ENCODE measurements at places on chromosomes 5 and 9.

GRCh38 chr5:26343801-26344325 lies 694.5 kb downstream of the CDH9 start:
- no peak for DNase-seq

GRCh38 chr9:94182532-94182931 lies 76.6 kb upstream of the ZNF169 start:
- no peak for DNase-seq

- no peak for DNase-seq
These were observed 379.1 kb downstream of the ENC1 start for GRCh38 chr5:74261421-74261820.

GRCh38 chr9:34578241-34579103 lies 11.1 kb downstream of the CNTFR start:
- no peak for DNase-seq

- DNase-seq: no peak
These were observed 83.5 kb upstream of the HSPA9 start for GRCh38 chr5:138658676-138659075.

DNA sequence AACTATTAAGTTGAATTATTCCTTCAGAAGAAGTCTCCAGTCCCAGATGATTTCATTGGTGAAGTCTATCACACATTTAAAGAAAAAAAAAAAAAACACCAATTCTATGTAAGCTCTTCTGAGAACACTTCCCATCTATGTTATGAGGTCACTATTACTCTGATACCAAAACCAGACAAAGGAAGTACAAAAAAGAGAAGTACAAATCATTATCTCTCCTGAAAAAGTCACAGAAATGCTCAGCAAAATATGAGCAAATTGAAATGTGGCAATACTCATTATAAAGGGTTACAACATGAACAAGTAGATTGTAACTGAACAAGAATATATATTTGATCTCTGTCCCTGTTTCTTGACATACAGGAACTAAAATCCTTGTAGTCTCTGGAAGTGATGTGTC lies 280.4 kb downstream of the TLE1 start:
- no peak for DNase-seq

- DNase-seq: no peak
These were observed 507.7 kb upstream of the PTGER4 start for GRCh38 chr5:40171971-40172370.

DNA sequence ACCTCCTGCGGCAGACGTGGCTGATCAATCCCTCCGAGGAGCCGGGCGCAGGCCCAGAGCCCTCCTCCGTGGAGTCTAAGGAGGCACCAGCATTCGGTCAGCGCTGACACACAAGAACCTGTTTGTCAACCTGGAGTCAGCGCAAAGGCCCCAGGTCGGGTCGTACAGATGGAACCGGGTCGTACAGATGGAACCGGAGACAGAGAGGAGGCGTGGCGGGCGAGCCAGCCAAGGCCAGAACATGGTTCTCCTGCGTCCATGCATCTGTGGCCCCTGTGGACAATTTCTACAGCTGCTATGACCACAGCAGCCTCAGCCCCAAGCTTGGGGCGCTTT lies 125.1 kb upstream of the SARDH start:
- no peak for DNase-seq

- DNase-seq: no peak
These were observed 754.7 kb upstream of the CTNND2 start for GRCh38 chr5:12658871-12659446.

GRCh38 chr5:82512025-82512424 lies 233.9 kb upstream of the RPS23 start:
- no peak for DNase-seq

GRCh38 chr9:134548618-134549017 lies 93.0 kb upstream of the COL5A1 start:
- DNase-seq: no peak

DNA sequence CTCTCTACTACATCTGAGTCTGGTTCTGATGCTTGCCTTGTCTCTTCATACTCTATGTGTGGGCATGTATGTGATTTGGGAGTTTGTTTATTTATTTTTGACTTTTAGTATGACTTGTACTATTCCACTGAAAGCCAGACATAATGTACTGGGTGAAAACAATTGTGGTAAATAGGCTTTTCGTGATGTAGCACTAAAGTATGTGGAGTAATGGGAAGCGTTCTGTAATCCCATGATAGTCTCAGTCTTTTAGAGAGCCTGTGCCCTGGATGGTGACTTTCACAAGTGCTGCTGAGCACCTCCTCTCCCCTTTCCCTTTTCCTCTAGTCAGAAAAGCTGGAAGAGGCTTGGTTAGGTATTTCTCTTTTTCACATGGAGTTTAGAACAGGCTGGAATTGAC lies 85.8 kb upstream of the S1PR3 start:
- no peak for DNase-seq

DNA sequence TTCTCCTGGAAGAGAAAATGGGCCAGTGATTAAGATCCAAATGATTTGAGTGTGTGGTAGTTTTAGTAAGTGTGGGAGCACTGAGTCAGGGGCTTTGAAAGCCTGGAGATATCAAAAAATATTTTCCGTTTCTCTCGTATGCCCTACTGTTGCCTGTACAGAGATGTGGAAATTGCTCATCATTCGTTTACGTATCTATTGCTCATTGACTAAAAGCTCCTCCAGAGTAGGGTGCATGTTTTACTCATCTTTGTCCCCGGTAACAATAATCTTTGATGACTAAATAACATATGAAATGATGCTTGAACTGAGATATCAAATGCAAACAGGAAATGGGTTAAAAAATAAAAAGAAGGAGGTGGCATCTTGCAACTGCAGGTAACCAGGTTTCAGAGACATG lies 114.2 kb upstream of the FST start:
- no peak for DNase-seq

- no peak for DNase-seq
These were observed 6.1 kb upstream of the CRB2 start for GRCh38 chr9:123349691-123350480.

GRCh38 chr5:3265936-3266335 lies 329.7 kb upstream of the IRX1 start:
- no peak for DNase-seq

DNA sequence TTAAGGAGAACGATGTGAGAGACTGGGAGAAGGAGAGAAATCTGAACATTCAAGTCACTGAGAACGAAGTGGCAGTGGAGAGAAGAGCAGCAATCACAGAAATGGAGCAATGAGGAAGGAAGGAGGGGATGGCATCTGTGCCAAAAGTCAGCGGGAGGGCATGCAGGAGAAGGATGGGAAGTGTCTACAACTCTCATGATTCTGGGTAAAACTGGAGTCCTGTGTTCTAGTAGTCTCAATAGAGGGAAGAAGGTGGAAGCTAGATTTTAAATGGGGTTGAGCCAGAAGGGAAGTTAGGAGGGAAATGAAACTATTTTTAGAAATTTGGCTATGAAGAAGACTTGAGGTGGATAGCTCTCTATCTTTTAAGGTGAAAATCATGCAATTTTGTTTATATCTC lies 39.1 kb upstream of the SPATA31C2 start:
- DNase-seq: no peak

DNA sequence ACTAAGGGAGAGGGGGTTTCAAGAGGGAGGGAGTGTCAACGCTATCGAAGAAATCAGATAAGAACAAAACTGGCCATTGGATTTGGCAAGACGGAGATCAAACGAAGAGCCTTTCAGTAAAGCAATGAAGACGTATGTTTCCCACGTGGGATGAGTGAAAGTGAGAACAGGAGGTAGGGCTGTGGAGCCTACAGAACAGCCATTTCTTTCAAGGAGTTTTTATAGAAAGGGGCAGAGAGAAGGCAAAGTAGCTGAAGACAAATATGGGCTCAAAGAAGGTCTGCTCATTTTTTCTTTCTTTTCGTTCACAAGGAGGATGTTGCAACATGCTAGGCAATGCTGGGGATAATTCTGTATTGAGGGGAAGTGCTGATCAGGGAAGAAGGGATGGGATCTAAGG lies 98.3 kb downstream of the SUSD1 start:
- no peak for DNase-seq

DNA sequence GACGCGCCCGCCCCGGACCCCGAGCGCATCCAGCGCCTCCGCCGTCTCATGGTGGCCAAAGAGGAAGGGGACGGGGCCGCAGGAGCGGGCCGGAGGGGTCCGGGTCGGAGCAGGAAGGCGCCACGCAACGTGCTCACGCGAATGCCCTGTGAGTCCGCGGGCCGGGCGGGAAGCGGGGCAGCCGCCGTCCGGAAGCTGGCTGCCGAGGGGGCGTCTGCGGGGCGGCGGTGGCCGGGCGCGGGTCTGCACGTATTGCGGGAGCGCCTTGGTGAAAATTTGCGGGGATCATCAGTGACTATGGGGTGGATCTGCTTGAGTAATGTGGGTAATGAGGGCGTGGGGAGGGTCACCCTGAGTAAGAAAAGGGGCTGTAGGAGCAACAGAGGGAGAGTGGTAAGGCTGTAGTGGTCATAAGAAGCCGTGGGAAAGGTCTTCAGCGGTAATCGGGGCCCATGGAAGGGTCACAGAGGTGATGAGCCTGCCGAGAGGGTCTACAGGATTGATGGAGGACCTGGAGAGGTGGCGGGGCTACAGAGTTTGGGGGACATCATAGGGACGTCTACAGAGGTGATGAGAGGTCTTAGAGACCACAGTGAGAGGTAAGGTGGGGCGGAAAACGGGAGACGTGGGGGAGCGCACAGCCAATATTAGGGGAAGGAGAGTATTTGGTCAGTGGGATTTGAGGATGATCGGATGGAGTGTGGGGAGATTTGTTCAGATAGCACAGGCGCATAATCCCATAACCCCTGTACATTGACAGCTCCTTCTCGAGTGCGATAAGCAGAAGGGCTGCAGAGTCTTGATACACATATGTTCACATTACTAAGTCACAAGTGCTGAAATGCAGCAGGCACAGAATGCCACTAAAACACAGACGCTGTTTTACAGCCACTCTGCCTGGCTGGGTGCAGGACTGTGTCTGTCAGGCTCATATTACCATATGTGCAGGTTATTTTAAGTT lies 819 bp downstream of the LSM11 start:
- DNase-seq: no peak

GRCh38 chr5:149775785-149776184 lies 45.7 kb downstream of the PPARGC1B start:
- DNase-seq: no peak
